ENCODE measurements at places on chromosomes 7 and 10.

DNA sequence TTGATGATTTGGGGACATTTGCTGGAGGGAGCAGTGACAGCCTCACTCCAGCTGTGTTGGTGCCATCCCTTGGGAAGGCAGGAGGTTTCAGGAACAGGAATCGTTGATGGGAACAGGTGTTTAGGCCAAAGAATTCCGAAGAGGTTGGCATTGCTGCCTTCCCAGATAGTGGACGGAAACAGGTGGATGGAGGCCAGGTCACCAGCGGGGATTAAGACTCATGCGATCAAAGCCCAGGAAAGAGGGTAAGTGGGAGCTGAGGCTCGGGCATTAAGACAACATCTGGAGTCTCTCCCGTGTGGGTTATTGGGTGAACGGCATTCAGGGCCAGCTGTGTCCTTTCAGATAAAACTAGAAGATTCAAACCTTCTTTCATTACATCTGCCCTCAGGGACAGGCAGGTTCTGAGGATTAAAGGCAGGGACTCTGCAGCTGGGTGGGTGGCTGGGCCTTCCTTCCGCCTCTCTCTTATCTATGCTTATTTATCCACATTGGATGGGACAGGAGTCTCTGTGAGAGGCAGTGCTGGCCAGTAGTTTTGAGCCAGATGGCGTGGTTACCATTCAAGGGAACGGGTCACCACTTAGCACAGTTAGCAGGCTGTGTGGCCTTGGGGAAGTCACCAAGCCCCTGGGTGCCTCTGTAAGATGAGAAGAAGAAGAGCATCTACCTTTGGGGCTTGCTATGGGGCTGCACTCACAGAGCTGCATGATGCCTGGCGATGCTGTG is 67.6 kb downstream of the INSIG1 start:
- no peak for DNase-seq

GRCh38 chr10:124993736-124994451 is 52.0 kb downstream of the ZRANB1 start:
- DNase-seq = no peak

DNA sequence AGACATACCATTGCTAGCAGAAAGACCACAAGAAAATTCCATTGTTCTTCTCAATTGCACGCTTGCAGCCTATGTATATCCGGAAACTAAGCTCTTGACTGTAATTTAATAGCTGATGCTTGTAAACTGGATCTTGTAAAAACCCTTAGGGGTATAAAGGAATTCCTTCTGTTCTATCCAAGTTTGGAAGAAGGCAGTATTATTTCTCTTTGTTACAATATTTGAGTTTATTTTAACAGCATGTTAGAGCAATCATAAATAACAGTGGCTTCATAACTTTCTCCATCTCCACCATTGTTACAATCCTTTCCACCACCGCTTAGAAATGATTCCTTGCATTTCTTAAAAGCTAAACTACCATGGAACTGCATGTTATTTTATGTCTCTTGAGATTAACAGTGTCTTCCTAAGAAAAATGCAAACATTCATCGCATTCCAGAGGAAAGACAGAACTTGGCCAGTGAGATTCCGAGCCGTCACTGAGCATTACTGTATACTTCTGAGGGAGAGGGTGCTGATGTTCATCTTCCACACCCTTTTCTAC is 92.5 kb downstream of the TRIL start:
- no peak for DNase-seq

GRCh38 chr10:110009736-110010475 is 2.1 kb downstream of the ADD3 start:
- DNase-seq = no peak

DNA sequence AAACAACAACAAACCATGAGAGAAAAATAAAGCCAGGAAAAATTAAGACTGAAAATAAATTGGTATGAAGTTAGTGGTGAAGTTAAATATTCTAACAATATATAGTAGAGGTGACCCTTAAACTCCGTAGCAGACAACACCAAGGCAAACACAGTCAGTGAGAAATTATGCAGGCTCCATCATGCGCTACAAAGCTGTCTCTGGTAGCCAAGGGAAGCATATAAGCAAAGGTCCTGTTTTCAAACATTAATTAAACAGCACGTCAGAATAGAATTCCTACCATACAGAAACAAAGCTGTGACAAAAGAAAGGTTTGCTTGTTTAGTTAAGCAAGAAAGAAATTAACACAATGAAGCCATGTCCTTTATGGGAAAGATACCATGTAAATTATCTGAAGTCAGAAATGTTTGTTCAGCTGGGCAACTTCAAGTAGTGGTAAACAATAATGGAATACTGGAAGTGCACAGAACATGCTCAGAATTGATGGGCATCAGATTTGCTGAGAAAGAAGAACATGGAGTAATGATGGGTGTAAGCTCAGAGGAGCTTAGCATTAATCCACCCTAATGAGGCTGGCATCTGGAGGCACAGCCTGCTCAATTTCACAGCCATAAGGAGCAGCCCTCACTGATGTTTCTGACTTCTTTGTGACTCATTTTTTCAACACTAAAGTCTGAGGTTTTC is 75.7 kb downstream of the IGF2BP3 start:
- no peak for DNase-seq

GRCh38 chr10:17001961-17002749 is 127.5 kb downstream of the CUBN start:
- no peak for DNase-seq

DNA sequence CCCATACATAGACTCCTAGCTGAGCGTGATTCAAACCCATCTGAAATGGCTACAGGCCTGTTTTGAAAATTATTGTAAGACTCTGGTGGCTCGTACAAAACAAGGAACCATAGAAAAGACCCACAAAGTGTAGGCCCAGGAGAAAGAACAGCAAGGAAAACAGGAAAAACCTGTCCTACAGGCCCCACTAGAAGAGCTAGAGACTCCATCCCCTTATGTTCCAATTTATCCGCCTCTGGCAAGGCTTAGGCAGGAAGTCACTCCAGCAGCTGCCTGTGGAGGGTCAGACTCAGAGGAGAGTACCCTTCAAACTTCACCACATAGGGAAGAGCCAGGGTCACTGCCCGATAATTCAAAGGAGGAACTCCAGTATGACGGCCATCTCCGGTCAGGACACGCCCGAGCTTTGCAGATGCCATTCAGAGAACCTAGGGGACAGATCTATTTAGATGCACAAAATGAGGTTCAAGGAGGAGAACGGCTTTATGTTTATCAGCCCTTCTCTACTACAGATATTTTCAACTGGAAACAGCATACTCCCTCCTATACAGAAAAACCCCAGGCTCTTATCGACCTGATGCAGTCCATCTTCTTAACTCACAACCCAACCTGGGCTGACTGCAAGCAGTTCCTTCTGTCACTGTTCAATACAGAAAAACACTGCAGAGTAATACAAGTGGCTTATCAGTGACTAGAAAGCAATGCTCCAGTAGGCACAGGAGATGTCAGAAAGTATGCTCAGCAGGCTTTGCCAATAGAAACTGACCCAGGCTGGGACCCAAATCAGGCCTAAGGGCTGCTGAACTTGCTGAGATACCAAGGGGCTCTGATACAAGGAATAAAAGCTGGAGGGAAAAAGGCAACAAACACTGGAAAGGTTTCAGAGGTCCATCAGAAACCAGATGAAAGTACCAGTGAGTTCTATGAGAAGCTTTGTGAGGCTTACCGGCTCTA is 8.6 kb upstream of the ZNF33B start:
- no peak for DNase-seq

DNA sequence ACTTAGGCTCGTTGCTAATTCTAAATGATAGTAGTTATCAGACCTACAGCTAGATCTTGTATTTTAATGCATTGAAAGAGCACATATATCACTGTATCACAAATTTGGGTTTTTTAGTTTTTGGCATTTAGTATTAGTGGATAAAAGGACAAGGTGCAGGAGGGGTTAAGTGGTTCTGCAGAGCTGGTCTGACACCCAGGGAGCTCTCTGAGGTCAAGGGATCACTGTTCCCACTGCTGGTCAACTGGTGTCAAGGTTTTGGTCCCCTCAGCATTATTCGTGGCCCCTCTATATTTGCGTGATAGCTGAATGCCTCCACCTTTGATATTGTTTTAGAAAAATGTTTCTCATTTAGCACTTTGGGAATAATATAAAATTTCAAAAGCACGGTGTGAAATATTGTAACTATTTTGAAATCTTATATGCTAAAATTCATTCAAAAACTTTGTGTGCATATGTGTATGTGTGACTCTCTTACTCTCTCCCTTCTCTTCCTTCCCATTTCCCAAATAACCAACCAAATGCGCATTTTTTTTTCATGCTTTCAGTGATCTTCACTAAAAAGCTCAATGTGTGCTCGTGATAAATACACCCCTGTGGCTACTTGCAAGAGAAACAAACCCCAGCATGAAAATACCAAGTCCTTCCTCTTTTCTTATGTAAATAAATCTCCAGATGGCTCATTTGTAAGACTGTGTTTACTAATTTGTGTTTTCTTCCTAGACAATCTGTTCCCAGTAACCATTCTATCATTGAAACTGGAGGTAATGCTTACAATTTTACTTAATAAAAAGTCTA is 309.2 kb downstream of the FGFR2 start:
- no peak for DNase-seq
